Foreskin keratinocyte (primary cell): ENCODE measurements at places on chromosomes 5 and 9.
A peak's percentile ranks its signal among the peaks of the same experiment; 100 is the strongest.

- no peak for DNase-seq
Measured at GRCh38 chr9:95409650-95410426, 92.3 kb upstream of the FANCC start.

GRCh38 chr5:91651704-91652103, 268.6 kb upstream of the ARRDC3 start:
- DNase-seq: no peak

- DNase-seq: no peak
Measured at GRCh38 chr5:39362646-39363045, 1.6 kb downstream of the C9 start.

DNA sequence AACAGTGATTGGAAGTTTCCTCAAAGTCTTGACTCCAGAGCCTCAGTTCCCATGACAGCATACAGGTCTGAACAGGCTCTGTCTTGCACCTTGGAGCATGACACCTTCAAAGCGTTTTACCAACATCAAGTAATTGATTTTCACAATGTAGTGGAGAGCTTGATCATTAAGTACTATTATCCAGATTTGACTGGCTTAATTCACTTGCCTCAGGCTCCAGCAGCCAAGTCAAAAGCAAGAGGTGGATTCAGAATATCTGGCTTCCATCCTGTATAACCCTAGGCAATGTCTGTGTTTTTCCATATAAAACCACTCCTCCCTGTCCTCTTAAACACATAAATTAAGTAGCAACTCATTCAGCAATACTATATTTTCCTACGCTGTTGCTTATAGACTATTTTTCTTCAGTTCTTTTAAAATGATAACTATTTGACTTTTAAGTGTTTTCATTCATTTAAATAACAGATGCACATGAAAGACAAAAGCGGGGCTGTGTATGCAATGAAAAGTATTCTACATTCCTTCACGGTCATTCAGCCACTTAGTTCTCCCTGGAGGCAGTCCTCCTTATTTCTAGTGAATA, 150.8 kb upstream of the RANBP3L start:
- DNase-seq: peak; percentile 92

- DNase-seq: no peak
Measured at GRCh38 chr5:181233801-181234454, 9.8 kb downstream of the RACK1 start.

DNA sequence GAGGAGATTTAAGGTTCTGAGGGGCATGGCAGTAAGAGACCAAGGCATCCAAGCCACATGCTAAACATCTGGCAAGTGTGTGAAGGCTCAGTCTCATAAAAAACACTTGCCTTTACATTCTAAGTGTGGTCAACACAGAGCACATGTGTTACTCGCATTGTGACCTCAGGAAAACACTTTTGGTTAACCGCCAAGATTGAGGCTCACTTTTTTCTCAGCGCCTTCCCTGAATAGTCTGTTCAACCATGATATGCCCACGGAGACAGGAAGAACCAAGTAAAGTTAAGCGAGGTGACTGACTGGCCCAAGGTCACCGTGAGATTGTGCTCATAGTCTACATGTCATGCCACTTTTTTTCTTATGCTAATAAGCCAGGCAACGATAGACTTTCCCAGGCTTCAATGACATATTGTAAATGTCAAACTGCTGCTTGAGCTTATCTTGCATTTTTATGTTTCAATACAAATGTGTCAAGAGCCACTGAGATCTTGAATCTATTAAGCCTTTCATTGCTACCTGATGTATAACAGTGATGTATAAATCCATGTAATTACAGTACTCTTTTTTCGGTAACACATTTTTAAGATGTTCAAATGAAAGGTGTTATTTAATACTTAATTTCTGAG, 21.1 kb upstream of the IL9 start:
- no peak for DNase-seq

DNA sequence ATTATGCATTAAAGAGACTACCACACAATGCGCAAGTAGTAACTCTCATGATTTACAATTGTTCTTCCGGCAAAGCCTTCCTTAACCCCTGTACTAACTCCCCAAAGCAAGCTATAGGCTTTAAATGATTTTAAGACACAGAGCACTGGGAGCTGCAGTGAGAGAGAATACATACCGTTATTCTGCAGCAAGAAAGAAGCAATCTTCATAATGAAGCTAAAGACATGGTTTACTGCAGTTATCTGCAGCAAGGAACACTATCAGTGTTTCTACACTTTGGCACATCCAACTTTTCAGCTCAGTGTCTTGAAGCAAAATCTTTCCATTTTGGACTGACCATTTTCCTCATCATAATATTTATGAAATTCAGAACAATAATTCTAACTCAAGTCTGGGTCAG, 61.0 kb downstream of the ZFR start:
- DNase-seq: no peak

- DNase-seq: peak; percentile 11
Measured at GRCh38 chr9:123216251-123216797, 52.1 kb downstream of the STRBP start.
